ENCODE measurements at places on chromosomes 1 and 21.

GRCh38 chr21:21205604-21206003 is 207.4 kb downstream of the NCAM2 start:
- no peak for DNase-seq

DNA sequence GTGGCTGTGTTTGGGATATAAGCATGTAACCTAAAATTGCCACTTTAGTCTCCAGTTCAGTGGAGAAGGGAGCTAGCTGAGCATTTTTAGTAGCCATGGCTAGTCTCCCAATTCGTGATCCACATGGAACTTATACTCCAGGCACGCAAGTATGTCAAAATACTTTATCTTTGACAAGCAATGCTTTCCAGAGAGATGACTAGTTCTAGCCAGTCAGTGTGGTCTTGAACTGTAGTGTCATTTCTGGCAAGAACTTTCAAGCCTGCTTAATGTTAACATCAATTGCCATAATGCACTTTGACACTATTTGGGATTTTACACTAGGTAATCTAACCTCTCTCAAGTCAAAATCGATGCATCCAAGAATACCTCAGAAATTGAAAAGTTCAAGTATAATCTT is 660.0 kb downstream of the PTPRC start:
- DNase-seq = no peak

DNA sequence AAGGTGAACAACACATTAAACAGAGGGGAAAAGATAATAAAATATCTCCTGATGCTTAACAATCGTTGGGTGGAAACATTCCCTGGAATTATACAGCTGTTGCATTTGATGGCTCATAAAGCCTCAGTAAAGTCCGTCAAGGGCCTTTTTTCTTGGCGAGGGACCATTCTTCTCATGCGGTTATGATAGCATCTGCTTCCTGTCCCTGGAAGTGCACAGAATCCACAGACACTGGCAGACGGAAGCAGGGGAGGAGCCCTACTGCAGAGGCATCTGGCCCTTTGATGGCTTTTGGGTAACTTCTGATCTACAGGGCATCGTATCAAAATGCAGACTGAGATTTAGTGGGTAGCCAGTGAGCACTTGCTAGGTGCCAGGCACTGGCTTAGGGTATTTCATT is 286.9 kb downstream of the KIF26B start:
- DNase-seq = no peak

DNA sequence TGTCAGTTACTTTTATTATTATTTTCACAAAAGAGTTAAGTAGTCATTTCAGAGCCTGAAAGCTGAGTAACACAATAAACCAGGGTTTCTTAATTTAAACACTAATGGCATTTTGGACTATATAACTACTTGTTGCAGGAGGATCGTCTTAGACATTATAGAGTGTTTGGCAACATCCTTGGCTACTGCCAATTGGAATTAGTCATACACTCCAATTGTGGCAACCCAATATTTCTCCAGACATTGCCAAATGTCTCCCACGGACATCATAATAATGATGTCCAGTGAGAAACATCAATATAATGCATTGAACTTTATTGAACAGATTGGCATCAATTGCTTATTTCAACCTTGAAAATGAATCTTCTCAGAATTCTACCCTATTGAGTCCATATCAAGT is 441.9 kb upstream of the ADGRL4 start:
- DNase-seq = no peak

DNA sequence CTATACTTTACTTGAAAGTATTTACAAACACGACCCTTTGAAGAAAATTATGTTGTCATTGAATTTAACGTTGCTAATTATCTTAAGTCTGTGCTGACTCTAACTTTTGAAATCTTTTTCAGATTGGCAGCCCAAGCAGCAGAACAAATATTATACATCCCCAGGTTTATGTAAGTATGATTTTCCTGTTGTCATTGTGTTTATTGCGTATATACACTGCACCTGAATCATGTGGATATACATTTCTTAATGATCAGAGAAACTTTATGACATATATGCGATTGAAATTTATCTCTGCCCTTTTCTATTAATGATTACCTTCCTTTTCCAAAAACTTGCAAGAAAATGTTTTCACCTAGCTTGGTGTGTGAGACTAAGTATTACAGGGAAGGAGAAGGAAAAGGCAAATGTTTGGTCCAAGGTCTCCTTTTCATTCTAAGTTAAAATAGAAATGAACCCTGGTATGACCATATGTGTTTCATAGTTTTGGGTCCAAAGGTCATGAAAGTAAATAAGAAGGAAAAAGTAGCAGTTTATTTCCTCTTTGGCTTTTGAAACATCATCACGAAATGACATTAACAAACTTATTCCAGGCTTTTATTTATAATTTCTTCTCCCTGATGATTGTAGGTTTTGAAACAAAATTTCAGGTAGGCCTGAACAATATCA is 116.8 kb downstream of the VPS13D start:
- no peak for DNase-seq

DNA sequence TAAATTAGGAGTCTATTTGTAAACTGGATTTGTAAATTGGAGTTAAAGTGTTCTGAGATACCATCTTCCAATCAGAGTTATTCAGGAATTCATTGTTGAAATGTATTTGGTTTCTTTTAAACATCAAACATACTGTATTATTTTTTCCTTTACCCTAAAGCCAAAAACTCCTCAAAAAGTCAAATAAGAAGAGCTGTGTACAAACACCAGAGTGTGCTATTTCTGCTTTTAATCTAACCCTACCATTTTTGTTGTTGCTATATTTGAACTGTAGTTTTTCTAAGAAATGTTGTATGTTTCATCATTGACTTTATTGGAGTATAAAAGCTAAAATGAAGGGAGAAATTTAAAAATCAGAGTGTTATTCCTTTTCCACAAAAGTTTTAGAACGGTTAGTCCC is 35.8 kb downstream of the SLC30A7 start:
- no peak for DNase-seq

GRCh38 chr1:207654320-207654719 is 9.4 kb downstream of the CR1L start:
- DNase-seq = no peak

GRCh38 chr1:155170101-155170785 is 2.9 kb downstream of the KRTCAP2 start:
- DNase-seq = no peak

- no peak for DNase-seq
Observed at GRCh38 chr1:53395671-53396215, 63.5 kb upstream of the DMRTB1 start.

GRCh38 chr1:162187687-162188276 is 118.3 kb downstream of the NOS1AP start:
- DNase-seq = peak; percentile 22

- DNase-seq = no peak
Observed at GRCh38 chr1:14780271-14780670, 181.8 kb downstream of the KAZN start.

DNA sequence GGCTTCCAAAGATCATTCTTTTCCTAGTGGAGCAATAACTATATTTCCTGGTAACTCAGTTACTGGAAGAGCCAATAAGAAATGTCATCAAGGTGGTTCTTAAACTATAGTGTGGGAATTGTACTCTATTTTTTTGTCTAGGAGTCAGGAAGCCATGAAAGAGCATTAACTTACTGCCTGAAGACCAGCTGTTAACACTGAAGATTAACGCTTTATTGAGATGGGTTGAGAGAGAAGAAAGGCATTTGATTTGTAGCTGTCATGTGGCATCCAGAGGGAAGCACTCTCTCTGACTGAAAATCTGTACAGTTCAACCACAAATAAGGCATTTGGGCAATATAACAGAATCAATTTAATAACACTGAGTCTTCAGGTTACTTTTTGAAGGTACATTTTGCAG is 76.0 kb downstream of the DNM3 start:
- DNase-seq = no peak

- DNase-seq = no peak
Observed at GRCh38 chr1:234697015-234697414, 87.0 kb upstream of the IRF2BP2 start.

- no peak for DNase-seq
Observed at GRCh38 chr1:227712648-227713047, 22.5 kb downstream of the JMJD4 start.

GRCh38 chr1:16146279-16147155 is 9.4 kb downstream of the EPHA2 start:
- peak; percentile 94 for DNase-seq

DNA sequence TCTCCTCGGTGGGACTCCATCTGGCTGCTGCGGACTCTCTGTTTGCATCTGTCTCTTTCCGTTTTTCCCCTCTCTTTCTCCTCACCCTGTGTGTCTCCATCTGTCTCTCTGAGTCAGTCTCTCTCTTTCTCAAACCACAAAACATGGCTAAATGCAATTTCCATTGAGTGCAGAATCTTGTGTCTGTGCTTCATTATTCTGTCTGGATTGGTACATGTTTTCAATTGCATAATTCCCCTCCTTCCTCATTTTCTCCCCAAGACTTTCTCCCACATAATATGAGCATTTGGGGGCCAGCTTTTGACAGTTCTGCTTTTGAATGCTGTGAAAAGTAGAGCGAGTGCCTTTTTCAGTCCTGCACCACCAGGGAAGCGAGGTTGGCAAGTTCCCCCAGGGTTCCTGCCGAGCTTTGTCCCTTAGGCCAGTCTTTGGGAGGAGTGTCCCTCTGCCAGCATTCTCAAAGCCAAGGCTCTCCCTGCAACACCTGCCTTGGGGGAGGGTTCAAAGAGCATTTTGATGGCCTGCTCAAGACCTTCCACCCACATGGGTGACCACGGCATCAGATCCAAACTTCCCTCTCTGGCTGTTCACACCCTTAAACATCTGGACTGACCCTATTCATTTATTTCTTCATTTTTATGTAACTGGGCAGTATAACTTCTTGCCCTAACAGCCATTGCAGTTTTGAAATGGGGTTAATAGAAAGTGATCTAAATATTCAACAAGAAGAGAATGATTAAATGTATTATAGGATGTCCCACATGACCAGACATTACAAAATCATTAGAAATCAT is 32.8 kb upstream of the SCMH1 start:
- no peak for DNase-seq

DNA sequence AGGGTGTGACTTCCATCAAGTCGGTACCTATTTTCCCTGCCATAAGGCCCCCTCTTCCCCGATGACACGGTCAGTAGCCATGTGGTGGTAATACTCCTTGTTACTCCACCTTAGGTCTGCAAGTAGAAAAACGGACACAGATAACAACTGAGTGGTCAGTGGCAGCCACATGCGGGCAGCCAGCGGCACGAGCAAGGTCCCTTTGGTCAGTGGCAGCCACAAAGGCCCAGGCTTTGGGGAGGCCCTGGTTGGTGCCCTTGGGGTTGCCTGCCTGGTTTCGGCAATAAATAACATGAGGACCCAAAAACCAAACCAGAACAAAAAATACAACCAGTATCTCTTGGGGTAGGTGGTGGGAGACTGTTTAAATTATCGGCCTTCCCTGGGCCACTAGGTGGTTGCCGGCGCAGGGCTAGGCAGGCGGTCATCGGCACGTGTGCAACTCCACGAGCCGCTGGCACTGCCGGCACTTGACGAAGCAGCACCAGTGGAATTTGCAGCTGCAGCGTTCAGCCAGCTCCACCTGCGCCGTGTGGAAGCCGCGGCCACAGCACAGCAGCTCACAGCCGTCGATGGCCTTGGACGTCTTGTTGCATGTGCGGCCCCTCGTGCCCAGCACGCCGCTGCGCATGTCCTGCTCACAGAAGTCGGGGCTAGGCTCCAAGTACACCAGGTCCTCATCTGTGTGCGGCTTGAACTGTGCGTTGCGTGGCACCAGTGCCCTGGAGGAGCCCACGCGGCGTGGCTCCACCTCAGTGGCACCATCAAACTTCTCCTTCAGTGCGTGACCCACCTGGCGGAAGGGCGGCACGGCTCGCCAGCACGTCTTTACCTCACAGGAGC is 23.1 kb downstream of the WNT4 start:
- DNase-seq = no peak

DNA sequence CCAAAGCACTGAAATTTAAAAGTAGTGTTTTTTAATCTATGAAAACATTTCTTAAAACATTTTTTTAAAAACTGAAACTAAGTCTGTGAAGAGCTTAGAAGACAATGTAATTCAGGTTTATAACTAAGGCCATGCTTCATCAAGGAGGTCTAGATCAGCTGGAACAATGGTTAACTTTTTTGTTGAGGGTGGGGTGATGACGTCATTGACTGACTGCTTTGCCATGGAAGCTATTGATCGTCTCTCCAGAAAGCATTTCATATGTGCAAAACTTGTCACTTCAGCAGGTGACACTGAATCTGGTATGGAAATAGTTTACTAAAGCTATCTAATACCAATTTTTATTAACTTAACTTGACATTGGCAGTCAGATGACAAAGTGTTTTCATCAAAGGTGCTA is 21.0 kb downstream of the RAVER2 start:
- DNase-seq = no peak

DNA sequence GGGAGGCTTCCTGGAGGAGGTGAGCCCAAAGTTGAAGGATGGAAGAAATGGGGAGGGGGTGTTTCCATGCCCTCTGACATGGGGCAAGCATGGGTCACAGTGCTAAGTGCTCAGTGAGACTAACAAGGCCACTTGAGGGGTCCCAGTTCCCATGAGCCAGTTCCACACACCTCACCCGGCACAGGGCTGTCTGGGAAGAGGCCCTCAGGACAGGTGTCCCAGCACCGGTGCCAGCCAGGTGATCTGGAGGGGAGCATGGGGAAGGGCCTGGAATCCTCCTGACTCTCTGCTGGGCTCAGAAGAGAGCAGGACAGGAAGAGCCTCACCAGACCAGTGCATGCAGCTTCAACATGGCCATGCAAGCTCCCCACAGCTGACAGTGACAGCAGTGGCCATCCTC is 294.7 kb upstream of the VAMP3 start:
- no peak for DNase-seq

GRCh38 chr1:213987927-213988506 is at the start of gene PROX1:
PROX1 (plus strand) TSS chr1:213987973; CDS start chr1:213996536, 8,563 bp downstream.
- DNase-seq = no peak

DNA sequence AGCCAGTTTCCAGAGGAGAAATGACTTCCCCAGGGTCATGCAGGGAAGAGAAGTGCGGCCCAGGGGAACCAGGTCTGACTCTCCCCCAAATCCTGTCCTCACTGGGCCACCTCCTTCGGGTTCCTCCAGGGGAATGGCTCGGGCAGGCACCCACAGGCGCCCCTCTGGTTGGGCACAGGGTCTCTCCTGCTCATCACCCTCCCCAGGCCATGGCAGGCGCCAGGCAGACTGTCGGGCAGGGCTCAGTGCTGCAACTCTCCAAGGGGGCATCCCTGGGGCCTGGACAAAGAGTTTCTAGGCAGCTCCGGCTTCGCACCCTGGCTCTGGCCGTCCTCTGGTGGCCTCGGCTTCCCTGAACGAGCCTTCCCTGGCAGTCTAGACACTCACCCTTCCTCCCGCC is 75.6 kb downstream of the MEGF6 start:
- no peak for DNase-seq
